ENCODE measurements at places on chromosomes 5 and 9. TPM values are rescaled to one million over a fixed set of nuclear protein-coding genes. Genes with fewer than 3 reads are reported as not detected.

Gene DAB2IP
- total RNA-seq = not detected

Gene LCN2
- not detected for total RNA-seq

Gene LHX3
- not detected for total RNA-seq

Gene CYSRT1
- total RNA-seq = 0.25 TPM

Gene VLDLR
- 0.38 TPM for total RNA-seq

Gene PCDHGA9
- total RNA-seq = 0.25 TPM

Gene TMEM232
- total RNA-seq = 2.2 TPM

Gene PDGFRB
- not detected for total RNA-seq

Gene S100Z
- 1.4 TPM for total RNA-seq

DNA sequence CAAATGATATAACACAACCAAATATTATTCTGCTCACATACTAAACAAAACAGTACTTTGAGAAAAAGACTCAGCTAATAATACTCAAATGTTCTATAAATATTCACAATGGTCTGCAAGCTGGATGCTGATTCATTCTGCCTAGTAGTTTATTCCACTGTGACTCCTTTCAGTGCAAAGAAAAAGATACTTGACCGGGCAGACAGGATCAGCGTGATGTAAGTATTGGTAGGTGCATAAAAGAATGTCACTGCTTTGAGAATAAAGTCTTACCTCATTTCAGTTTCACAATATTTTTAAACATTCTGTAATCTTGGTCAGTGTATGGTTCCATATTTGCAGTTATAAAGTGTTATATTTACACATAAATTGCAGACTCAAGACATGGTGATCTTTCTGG lies 223.0 kb upstream of the NUDT12 start:
- H3K27me3 ChIP-seq = no peaks in the 10 kb centered on the region
- no peaks in the 10 kb centered on the region for H3K36me3 ChIP-seq
- no peaks in the 10 kb centered on the region for H3K4me1 ChIP-seq
- no peak for DNase-seq
- H3K27ac ChIP-seq = no peak overlapping the region

- H3K27me3 ChIP-seq = no peaks in the 10 kb centered on the region
- no peak overlapping the region for H3K27ac ChIP-seq
- DNase-seq = no peak
- no peaks in the 10 kb centered on the region for H3K36me3 ChIP-seq
- no peaks in the 10 kb centered on the region for H3K4me1 ChIP-seq
Measured at GRCh38 chr5:73066466-73066865, 53.9 kb upstream of the TMEM171 start.

DNA sequence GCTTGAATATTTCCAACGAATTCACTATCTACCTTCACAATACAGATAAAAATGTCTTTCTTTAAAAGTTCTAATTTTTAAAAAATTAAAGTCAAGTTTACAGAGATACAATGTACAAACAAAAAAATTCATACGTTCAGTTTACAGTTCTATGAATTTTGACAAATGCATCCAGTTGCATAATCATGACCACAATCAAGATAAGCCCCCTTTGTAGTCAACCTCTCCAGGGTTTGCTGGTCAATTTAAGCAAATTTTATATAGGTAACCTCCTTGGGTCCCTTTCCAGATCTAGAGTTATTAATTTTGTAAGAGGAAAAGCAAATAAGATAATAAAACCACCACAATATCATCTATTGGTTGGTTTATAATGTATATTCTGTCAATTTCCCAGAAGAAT lies 76.3 kb downstream of the MRPS27 start:
- no peaks in the 10 kb centered on the region for H3K27me3 ChIP-seq
- no peak for DNase-seq
- H3K27ac ChIP-seq = no peak overlapping the region
- H3K36me3 ChIP-seq = no peaks in the 10 kb centered on the region

- H3K4me3 ChIP-seq = no peak overlapping the region
- peaks cover 23% of the 10 kb centered on the region for H3K4me1 ChIP-seq
- peaks cover 50% of the 10 kb centered on the region for H3K36me3 ChIP-seq
- no peak overlapping the region for H3K27ac ChIP-seq
- no peak for DNase-seq
- no peaks in the 10 kb centered on the region for H3K27me3 ChIP-seq
Measured at GRCh38 chr9:129850821-129851550, 15.7 kb downstream of the USP20 start.

DNA sequence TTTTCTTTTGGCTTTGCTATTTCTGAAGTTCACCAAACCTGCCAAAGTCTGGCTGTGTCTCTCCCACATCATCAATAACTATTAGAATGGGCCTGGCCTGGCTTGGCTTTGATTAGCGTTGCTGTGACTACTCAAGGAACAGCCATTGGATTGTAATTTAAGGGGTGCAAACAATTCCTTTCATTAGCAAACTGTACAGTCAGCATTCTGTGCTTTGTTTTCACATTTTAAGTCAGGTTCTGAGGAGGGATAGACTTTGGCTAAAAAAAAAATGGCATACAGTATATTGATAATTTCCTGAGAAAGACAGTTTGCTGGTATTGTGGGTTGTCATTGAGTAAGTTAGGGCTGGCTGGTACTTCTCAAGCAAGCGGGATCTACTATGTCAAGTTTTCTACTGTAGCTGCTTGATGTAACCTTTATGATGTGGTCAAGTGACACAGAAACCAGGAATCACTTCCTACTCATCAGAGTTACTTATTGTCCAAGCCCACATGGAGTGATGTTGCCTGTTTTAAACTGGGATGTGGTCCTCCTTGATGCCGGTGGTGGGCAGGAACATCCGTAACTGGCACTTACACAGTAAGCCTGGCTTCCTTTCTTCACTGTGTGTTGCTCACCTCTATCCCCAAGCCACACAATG lies 161.4 kb downstream of the CD180 start:
- H3K4me1 ChIP-seq = peaks cover 15% of the 10 kb centered on the region
- H3K27me3 ChIP-seq = no peaks in the 10 kb centered on the region
- H3K4me3 ChIP-seq = no peak overlapping the region
- no peak for DNase-seq
- H3K36me3 ChIP-seq = no peaks in the 10 kb centered on the region

DNA sequence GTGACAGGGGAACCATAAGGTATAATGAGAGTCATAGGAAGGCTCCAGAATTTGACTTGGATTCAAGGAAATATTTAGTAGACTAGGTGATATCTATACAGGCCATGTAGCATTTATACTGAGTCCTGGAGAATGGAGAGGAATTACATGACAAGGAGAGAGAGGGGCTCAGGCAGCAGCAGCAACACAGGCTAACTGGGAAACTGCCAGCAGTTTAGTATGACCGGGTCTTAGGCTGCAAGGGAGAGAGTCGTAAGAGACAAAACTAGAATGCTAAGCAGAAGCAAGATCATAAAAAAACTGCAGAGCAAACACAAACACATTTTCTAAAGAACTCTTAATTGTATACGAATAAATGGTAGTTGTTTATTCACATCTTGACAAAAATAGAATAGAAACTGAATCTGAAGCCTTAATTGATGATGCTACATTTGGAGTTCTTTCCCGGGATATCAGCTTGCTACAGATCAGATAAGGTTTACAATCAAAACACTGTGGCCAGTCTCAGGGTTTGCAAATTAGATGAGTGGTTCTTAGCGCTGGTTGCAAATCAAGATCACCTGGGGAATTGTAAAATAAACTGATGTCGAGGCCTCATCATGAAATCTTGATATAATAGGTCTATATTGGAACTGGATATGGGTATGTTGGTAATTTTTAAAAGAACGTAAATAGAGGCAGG lies 480.0 kb upstream of the C9orf72 start:
- H3K36me3 ChIP-seq = no peaks in the 10 kb centered on the region
- H3K4me3 ChIP-seq = no peak overlapping the region
- no peaks in the 10 kb centered on the region for H3K4me1 ChIP-seq

- H3K27me3 ChIP-seq = no peaks in the 10 kb centered on the region
- H3K4me3 ChIP-seq = no peak overlapping the region
- no peaks in the 10 kb centered on the region for H3K4me1 ChIP-seq
- H3K36me3 ChIP-seq = no peaks in the 10 kb centered on the region
- H3K27ac ChIP-seq = no peak overlapping the region
- no peak for DNase-seq
Measured at GRCh38 chr9:26357803-26358344, 534.7 kb downstream of the CAAP1 start.

GRCh38 chr5:157900644-157901043 lies 41.7 kb upstream of the CLINT1 start:
- no peaks in the 10 kb centered on the region for H3K27me3 ChIP-seq
- no peak overlapping the region for H3K27ac ChIP-seq
- H3K4me3 ChIP-seq = no peak overlapping the region
- H3K4me1 ChIP-seq = no peaks in the 10 kb centered on the region
- no peak for DNase-seq
- no peaks in the 10 kb centered on the region for H3K36me3 ChIP-seq

DNA sequence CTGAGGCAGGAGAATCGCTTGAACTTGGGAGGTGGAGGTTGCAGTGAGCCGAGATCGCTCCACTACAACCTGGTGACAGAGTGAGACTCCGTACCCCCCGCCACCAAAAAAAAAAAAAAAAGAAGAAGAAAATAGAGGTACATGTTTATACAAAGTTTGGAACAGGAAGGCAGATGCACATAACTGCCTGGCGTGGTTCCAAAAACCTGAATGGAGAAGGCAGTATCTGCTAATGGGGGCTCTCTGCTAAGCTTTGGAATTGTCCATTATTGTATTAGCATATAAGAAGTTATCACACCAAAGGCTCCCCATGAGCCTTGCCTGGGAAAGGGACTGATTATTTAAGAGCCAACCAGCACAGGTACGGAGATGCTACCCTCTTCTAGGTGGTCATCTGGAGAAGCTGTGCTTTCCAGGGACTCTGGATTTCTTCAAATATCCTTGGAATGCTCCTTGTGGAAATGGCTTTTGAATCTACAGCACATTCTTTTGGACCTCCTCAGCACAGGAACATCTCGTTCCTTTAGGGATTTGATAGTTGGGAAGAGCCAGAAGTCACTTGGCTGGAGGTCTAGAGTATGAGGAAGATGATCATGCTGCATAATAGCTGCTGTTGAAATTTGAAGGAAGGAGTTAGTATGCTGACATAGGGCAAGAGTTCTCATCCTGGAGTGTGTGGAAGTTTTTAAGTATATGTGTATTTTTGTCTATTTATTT lies 42.5 kb upstream of the ABCA1 start:
- no peaks in the 10 kb centered on the region for H3K27me3 ChIP-seq
- H3K27ac ChIP-seq = no peak overlapping the region
- no peak for DNase-seq
- H3K4me3 ChIP-seq = no peak overlapping the region
